SK-N-MC (cell line): ENCODE measurements at places on chromosomes 16 and 17.

GRCh38 chr17:42315402-42316156, 27.3 kb downstream of the STAT5A start:
- no peak for DNase-seq

- no peak for DNase-seq
Measured at GRCh38 chr17:57441270-57441600, 184.9 kb downstream of the MSI2 start.

- no peak for DNase-seq
Measured at GRCh38 chr16:89178453-89179147, 7.1 kb downstream of the CDH15 start.

GRCh38 chr17:74917430-74917829, 5.6 kb downstream of the USH1G start:
- DNase-seq = no peak

GRCh38 chr17:10415161-10415560, 6.6 kb downstream of the MYH8 start:
- no peak for DNase-seq

DNA sequence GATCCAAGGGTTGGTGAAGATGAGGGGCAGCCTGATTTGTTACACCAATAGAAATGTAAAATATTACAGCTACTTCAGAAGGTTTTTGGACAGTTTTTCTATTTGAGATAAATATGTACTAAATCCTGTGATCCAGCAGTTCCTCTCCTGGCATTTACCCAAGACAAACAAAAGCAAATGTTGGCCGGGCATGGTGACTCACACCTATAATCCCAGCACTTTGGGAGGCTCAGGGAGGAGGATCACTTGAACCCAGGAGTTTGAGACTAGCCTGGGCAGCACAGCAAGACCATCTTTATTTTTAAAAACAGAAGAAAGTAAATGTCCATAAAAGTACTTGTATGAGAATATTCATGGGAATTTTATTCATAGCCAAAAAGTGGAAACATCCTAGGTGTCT, 64.8 kb upstream of the MRC2 start:
- DNase-seq = no peak

GRCh38 chr16:48517493-48517892, 92.5 kb downstream of the N4BP1 start:
- no peak for DNase-seq
